ENCODE measurements at places on chromosomes 16 and 17.

DNA sequence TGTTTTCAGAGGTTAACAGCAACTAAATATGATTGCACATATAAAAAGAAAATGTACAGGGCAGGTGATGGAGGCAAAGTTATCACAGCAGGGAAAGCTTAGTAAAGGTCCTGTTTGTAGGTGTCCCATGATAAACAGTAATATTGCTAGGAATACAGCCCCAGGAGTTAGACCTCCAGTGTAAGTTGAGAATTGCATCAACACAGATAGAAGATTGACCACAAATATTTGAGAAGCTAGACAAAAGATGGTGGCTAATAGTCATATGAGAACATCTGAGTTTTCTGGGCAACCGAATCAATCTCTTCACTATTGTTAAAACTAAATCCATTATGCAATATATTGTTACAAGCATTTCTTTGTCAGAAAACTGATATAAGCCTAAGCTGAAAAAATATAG is 152.6 kb downstream of the CDH11 start:
- no peak for DNase-seq

- DNase-seq, result no peak
Measured at GRCh38 chr16:67034487-67034886, 5.5 kb downstream of the CBFB start.

DNA sequence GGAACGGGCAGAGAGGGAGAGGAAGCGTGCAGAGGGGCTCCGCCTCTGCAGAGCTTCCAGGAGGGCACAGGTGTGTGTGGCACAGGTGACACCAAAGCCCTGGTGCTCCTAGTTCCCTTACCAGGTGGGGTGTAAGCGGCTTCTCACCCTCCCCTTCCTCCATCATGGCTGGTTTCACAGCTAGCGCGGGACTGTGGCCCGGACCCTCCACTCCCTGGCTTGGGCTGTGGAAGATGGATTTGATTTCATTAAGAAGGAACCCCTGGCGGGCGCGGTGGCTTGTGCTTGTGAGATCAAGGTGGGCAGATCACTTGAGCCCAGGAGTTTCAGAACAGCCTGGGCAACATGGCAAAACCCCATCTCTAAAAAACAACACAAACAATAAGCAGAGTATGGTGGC is 241.2 kb upstream of the GSE1 start:
- DNase-seq, result no peak

DNA sequence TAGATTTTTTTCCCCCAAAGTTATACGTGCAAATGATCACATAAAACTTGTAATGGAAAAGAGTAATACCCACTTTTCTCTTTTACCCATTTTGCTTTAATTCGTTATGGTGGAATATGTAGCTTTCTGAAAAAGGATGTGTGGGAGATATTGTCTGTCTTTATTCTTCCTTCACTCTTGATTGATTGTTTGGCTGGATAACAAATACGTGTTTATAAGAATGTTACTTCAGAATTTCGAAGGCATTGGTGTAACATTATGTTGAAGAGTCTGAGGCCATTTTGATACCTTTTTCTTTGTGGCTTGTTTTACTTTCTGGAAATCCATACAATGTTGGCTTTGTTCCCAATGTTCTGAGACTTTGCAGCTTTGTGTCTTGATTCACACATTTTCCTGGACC is 71.4 kb downstream of the BCAS3 start:
- no peak for DNase-seq

DNA sequence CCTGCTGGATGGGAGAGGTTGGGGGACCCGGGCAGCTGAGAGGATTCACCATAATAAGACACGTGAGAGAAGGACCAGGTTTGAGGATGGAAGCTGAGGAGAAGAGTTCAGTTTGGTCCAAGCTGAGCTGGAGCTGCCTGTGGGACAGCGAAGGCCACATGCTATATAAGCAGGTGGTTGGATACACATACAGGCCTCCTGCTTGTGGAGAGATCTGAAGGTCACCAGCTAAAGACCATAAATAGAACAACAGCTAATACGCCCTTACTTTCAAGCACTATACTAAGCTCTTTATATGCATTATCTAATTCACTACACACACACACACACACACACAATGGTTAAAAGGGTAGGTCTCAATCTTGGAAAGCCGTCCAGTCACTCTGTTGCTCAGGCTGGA is 32.1 kb downstream of the DUSP14 start:
- DNase-seq, result no peak

GRCh38 chr17:49925921-49926320 is 43.1 kb upstream of the DLX4 start:
- no peak for DNase-seq

DNA sequence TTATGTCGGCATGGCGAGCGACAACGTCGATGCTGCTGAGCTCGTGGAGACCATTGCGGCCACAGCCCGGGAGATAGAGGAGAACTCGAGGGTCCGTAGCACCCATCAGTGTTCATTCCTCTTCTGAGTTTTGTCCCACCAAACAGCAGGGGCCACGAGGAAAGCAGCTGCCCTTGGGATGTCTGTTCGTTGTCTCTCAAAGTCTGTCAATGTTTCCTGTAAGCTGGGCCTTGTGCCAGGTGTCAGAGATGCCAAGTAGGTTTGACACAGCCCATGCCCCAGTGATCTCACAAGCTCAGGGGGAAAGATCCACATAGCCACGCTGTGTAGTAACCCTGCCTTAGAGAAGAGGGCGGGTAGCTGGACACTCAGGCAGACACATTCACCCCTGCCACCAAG is 22.6 kb downstream of the NTAN1 start:
- no peak for DNase-seq

DNA sequence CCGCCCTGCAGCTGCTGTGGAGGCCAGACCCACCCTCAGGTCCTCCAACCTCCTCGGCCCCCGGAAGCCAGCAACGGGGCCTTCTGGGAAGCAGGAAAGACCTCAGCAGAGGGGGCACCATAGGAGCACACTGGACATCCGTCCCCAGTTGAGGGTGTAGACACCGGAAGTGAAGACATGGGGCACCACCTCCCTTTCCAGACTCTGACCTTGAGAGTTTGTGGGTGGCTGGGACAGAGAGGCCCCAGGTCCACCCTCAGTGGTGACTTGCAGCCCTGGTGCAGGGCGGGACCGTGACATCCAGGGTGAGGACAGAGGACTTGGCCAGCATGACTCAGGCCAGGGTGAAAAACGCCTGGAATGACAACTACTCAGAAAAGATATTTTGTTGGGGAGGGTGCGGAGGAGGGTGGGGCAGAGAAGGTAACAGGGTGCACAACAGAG is 19.9 kb downstream of the CEP295NL start:
- DNase-seq, result no peak

- DNase-seq, result no peak
Measured at GRCh38 chr16:77995843-77996455, 26.4 kb upstream of the CLEC3A start.

DNA sequence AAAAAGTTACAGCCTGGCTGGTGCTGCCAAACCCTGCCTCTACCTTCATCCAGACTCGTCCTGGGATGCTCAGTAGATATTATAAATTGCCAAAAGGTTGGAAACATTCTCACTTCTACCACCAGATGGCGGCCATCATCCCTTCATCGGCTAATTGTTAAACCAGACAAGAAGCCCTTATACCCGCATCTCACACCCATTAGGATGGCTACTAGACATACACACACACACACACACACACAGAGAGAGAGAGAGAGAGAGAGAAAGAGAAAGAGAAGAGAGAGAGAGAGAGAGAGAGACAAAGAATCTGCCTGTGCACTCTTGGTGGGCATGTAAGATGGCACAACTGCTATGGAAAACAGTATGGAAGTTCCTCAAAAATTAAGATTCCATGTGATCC is 15.0 kb upstream of the SCIMP start:
- DNase-seq, result peak; percentile 38

- no peak for DNase-seq
Measured at GRCh38 chr17:45793999-45794540, 9.9 kb downstream of the CRHR1 start.

DNA sequence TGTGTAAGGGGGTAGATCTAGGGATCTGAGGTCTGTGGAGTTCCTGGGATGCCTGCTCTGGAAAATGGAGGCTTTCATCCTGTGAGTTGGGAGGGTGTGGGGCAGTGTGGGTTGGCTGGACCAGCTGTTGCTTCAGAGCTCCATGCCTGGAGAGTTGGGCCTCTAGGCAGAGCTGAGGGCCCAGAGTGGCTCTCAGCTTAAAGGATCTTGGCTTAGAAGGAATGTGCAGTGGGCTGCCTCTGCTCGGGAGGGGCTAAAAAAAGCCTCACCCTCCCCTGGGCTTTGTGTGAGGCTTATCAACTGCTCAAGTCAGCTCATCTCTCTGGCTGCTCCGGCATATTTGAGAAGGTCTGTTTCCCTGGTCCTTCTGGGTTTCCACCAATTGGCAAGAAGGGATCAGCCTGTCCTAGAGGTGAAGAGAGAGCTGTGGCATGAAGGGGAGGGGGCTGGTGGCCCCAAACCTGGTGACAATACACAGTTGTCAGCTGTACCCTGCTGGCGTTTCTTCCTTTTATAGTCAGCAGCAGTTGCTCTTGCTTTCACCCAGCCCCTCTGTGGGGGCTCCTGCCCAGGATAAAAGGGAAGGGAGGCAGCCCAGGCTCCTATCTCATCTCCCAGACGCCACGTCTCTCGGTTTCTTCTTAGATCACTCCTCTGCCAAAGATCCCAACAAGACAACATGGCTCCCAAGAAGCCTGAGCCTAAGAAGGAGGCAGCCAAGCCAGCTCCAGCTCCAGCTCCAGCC is at the start of gene MYL4:
MYL4 (plus strand) TSS at position 605 of the 745 bp plus-strand sequence; CDS start at position 680, 75 bp downstream.
- no peak for DNase-seq

GRCh38 chr16:2751577-2752034 is 832 bp upstream of the SRRM2 start:
- peak; percentile 76 for DNase-seq

DNA sequence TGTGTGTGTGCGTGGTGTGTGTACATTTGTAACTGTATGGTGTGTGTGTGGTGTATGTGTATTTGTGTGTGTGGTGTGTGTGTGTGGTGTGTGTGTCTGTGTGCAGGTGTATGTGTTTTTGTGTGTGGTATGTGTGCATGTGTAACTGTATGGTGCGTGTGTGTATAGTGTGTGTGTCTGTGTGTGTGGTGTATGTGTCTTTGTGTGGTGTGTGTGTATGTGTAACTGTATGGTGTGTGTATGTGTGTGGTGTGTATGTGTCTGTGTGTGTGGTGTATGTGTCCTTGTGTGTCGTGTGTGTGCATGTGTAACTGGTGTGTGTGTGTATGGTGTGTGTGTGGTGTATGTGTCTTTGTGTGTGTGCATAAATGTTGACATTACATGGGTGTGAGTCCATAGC is 163.7 kb upstream of the PLCG2 start:
- DNase-seq, result no peak

DNA sequence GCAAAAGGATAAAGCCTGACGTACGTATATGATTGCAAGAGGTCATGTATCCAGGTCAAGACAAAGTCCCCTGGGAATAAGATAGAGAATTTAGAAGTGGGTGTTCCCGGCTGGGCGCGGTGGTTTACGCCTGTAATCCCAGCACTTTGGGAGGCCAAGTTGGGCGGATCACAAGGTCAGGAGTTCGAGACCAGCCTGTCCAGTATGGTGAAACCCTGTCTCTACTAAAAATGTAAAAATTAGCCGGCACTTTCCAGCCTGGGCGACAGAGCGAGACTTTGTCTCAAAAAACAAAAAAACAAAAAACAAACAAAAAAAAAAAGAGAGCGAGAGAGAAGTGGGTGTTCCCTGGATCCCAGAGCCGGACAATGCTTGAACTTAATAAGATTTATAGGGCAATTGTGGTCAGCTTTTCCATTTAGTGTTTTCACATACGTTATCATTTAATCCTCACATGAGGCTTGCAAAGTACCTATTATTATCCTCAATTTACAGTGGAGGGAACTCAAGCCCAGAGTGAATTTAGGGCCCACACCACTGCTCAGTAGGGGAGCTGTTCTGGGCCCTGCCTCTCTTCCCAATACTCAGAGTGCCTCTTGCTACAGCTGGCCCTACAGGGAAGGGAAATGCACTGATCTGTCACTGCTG is 481 bp upstream of the GLTPD2 start:
- no peak for DNase-seq

- DNase-seq, result no peak
Measured at GRCh38 chr16:68833251-68833650, 10.1 kb upstream of the TANGO6 start.

DNA sequence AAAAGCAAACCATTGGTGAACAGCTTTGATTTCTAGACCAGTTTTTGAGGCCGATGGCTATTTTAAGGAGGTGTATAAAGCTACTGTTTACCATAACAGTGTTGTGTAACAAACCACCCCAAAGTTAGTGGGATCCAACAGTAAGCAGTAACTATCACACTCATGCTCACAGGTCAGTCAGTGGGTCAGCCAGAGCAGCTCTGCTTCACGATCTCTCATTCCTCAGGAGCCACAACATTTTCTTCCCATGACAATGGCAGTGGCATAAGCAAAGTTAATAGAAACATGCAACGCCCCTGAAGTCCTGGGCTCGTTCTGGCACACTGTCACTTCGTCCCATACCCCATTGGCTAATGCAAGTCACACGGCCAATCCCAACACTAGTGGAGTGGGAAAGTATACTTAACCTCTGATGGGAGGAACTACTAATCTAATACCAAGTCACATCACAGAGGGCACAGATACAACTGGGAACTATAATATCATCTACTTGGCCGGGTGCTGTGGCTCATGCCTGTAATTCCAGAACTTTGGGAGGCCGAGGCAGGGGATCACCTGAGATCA is 28.0 kb upstream of the B4GALNT2 start:
- DNase-seq, result no peak

- DNase-seq, result peak; percentile 98
Measured at GRCh38 chr17:7572588-7573323, 6.7 kb upstream of the CD68 start.

DNA sequence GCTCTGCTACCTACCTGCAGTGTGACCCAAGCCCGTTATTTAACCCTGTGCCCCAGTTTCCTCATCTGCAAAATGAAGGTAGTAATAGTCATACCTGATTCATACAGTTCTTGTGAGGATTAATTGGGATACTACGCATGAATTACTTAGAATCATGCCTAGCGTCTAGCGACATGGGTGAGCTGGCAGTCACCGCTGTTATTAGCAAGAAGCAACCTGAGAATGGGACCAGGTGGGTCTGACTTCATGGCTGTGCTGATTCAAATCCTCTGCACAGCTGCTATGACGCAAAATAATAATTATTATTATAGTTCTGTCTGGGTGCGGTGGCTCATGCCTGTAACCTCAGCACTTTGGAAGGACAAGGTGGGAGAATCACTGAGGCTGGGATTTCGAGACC is 7.9 kb downstream of the SOCS1 start:
- no peak for DNase-seq

- no peak for DNase-seq
Measured at GRCh38 chr17:5705876-5706576, 121.7 kb upstream of the NLRP1 start.

Data from NCI-H1930 (cell line).